ENCODE measurements at places on chromosomes 5 and 9.

GRCh38 chr9:78666818-78667414, 370.0 kb downstream of the PSAT1 start:
- no peak for DNase-seq

- peak; percentile 39 for DNase-seq
These were observed 85.0 kb downstream of the DNAH5 start for GRCh38 chr5:13859270-13860065.

DNA sequence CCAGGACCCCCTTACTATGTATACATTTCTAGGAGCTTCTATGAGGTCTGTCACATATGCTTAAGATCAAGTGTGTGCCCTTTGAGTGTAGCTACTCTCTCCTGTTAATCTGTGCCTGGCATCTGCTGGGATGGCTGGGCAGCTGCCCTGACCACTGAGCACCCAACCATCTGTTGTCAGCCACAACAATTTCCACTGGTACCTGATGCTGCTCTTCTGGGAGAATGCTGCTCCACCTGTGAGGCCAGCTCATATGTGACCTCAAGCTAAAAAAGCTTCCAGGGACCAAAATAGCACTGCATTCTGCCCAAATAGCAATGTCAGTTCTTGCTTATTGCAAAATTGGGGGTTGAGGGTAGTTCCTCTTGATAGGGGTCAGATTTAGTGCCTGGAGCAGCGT, 595.6 kb downstream of the RAB3C start:
- DNase-seq: no peak

DNA sequence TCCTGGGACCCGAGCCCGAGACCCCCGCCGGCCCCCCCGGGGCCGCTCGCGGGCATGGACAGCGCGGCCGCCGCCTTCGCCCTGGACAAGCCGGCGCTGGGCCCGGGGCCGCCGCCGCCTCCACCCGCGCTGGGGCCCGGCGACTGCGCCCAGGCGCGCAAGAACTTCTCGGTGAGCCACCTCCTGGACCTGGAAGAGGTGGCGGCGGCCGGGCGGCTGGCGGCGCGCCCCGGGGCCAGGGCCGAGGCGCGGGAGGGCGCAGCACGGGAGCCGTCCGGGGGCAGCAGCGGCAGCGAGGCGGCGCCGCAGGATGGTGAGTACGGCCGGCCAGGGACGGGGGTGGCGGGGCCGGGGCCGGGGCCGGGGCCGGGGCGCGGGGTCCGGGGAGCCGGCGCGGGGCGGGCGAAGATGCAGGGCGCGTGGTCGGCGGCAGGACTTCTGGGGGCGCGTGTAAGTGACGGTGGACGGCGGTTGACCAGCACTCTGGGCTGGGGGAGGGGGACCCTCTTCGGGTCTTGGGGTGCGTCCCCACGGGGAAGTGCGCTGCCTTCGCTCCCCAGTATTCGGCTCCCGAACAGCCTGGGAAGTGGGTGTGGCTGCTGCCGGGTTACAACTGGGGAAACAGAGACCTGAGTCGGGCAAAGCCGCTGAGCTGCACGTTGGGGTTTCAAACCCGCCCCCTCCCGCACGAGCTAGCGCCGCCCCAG, 520 bp downstream of the PRRX2 start:
- no peak for DNase-seq

DNA sequence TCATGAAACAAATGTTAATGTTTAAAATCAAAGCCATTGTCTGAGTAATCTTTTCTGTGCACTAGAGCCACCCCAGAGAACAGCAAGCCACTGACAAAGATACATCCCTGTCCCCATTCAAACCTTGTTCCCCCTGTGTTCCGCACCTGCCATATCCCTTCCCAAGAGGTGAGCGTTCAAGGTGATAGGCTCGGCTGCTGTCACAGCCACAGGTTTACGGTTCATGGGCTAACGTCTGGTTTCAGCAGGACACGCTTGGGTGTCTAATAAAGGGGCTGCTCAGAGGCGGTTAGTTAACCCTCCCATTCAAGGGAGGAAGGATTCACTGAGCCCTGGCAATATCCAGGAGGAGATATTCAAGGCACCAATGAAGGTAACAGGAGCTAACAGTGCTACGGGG, 24.5 kb upstream of the LAMC3 start:
- DNase-seq: no peak

DNA sequence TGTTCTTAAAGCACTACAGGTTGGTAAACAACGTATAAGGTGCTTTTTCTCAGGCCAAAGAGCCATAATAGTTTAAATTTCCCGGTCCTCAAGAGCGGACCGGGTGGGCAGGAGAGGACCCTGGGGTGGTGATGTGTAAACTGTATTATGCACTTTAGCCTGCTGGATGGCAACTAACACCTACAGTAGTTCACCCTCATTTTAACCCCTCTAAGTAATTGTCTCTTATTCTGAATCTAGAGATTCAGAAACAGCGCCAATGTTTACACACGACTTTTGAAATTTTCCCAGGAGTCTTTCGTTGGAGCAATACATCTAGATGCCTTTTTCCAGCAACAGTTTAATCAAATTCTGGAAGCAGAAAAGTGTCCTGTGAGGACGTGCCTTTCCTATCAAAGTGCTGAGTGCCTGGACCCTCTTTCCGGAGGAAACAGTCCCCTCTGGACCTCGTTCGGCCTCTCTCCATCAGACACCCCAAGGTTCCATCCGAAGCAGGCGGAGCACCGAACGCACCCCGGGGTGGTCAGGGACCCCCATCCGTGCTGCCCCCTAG, 676 bp upstream of the OCLN start:
- DNase-seq: no peak

DNA sequence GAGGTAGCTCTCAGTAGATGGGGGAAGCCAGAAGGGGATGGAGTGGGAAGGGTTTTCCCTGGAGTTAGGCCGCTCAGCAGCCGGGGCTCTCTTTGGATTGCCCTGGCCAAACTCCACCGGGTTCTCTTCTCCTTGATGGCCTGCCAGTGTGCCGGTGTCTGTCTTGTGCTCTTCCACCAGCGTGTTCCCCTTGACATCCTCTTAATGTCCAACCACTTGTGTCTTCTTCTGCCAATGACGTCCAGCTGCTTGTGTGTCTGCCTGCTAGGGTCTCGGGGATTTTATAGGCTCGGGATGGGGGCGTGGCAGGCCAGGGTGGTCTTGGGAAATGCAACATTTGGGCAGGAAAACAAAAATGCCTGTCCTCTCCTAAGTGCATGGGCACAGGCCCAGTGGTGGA, 313.1 kb upstream of the PUM3 start:
- DNase-seq: no peak

DNA sequence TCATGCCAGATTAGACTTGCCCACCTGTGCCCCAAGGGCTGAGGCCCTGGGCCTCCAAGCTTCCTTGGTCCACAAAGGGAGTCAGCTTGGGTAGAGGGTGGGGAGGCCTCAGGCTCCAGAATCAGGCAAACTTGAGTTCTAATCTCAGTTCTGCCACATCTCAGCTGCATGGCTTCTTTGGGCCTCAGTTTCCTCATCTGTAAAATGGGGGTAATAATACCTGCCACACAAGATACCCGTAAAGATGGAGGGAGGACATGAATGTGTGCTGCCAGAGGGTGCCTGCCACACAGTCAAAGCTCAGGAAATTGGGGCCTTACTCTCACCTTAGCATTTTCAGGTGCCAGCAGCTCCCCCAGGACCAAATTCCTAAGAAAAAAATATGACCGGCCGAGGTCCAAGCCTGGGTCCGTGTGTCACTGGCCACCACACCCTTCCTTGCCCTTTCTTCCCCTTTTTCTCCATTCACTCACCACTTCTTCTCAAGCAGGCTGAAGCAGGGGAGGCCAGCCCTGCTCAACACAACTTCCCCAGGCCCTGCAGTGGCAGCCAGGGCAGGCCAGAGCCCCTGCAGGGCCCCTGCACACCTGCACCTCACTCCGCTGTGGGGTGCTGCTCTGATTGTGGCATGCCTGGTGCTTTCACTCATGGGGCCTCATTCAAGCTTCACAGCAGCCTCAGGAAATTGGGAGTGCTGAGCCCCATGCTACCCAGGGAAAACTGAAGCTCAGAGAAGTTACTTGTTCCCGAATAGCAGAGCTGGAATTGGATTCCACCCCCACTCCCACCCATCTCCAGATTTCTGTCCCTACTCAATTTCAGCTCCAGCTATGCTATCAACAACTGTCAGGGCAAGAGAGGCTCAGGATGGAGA, 3.9 kb downstream of the RGS14 start:
- DNase-seq: no peak

DNA sequence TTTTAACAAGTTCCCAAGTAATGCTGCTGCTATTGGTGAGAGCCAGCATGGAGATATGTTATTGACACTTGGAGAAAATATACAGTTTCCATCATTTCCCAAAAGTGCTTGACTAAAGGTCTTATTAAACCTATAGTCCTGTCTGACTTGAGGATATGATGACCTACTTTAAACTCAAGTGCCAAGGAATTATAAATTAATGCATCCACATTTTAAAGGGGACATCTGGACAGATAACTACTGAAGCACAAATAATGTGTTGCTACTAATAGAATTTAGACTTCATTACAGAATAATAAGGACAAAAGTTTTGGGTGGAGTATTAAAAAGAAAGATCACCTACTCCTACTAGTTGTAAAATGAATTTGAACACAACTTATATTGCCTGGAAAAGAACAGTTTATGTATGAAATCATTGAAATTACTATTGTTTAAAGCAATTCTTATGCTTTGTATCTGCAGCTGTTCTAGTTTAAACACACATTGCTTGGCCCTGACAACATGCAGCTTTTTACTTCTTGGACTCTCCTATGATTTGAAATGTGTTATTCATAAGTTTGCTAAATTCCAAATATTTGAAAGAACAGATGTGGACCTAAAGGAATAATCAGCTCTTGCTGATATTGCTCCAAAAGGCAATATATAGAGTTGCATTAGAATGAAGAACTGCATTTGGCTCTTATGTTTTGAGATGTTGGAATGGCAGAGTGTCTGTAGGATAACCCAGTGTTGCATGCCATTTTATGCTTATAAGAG, 73.4 kb downstream of the SGCD start:
- no peak for DNase-seq

GRCh38 chr9:5879419-5880181, 11.1 kb upstream of the MLANA start:
- peak; percentile 89 for DNase-seq

GRCh38 chr5:130077007-130077406, 172.7 kb downstream of the CHSY3 start:
- DNase-seq: no peak

DNA sequence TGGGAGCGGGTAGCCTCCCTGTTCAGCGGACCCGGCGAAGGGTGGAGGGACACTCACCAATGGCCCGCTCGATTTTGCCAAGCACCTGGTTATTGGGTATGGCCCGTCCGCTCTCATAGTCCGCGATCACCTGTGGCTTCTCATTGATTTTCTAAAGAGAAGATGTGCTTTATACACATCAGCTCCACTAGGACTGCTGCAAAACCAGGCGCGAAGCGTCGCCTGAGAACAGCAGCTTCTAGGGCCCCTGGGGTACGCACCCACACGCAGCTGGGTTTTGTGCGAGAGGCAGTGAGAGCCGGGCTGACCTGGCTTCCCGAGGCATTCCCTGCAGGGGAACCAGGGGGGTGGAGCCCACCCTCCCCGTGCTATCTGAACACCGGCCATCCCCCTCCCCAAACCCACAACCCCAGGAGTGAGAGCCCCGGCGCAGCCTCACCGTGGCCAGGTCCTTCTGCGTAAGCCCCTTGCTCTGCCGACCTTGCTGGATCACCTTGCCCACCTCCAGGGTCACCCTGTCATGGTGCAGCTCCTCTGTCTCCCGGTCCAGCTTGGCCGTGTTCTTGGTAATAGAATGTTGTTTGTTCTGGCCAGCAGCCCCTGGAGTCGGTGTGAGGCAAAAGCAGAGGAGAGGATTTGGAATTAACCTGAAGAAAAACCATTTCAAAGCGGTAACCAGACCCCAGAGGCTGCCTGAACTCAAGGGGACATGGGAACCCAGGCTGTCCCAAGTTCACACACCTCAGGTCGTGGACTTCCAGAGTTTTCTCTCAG, 3.1 kb downstream of the EDF1 start:
- DNase-seq: no peak

DNA sequence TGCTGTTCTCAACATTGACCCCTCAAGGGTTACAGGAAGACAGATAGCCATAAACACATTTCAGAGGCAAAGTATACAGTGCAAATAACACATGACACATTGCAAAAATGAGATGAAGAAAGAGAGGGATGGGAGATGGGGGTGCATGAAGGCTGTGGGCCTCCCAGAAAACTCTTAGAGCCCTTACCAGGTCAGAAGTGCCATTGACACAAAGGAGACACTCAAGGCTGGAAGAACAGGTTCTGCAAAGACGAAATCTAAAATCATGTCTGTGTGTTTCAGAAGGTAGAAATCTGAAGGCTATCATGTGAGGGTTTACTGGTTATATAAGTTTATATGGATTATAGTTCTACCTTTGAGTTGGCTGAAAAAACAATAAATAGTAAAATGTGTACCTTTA, 318.8 kb downstream of the BNC2 start:
- DNase-seq: no peak

GRCh38 chr9:89500008-89500407, 2.1 kb upstream of the SEMA4D start:
- no peak for DNase-seq

GRCh38 chr9:133463234-133463863, 3.6 kb downstream of the CACFD1 start:
- no peak for DNase-seq

GRCh38 chr5:67373518-67373917, 176.9 kb upstream of the CD180 start:
- no peak for DNase-seq

DNA sequence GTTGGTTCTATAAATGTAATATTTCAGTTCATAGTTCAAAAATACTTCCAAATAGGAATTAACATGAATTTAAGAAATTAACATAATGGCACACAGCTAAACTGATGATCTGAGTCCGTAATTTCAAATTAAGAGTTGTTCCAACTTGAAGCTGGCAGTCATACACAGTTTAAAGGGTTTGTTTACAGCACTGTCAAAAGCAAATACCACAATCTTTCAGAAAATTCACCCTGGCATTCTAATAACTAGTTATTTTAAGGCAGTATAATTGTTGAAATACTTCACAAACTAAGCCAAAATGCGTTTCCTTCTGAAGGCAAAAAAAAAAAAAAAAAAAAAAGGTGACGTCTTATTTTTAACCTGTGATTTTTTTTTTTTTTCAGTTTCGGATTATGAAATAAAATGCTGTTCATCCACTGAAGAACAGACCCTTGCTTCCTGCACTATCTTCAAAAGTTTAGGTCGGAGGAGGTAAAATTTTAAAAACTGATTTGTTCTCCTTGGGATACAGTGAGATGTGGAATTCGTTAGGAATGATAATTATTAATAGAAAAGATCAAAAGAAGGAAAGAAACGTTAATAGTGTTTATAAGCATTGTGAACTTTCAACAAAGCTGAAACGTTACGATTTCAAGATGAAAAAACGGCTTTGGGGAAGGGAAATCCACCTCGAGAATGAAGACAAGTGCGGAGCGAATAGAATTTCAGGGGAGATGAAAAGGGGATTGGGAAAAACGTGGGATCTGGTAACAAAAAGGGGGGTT, 850 bp downstream of the IL6ST start:
- no peak for DNase-seq

- no peak for DNase-seq
These were observed 170.5 kb upstream of the SMIM23 start for GRCh38 chr5:171614971-171615653.

GRCh38 chr5:96816991-96817390, 9.2 kb upstream of the ERAP1 start:
- no peak for DNase-seq

- no peak for DNase-seq
These were observed 67.2 kb downstream of the ANKRD31 start for GRCh38 chr5:75169516-75169915.
